ENCODE measurements at places on chromosomes 5 and 9. TPM values are rescaled to one million over a fixed set of nuclear protein-coding genes. Genes with fewer than 3 reads are reported as not detected.

GRCh38 chr5:15992918-15993317, 186.7 kb downstream of the MARCHF11 start:
- no peak overlapping the region for H3K4me3 ChIP-seq
- no peaks in the 10 kb centered on the region for H3K36me3 ChIP-seq
- no peaks in the 10 kb centered on the region for H3K27me3 ChIP-seq
- H3K27ac ChIP-seq: no peak overlapping the region
- no peaks in the 10 kb centered on the region for H3K4me1 ChIP-seq

DNA sequence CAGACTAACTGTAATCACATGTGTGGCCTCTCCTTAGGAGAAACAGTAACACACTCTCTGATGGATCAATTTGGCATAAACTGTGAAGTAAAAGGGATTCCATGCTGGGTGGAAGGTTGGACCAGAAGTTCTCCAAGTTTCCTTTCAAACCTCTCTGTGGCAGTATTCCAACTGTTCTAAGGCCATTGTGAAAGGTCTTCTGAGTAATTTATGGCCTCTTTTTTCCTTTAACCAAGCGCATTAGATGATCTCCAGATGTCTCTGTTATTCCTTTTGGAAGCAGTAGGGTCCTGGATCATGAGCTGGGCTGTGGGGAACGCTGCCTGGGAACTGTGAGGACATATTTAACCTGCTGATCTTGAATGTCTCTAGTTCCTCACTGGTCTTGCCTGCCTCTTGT, 80.6 kb upstream of the IL6ST start:
- peak overlapping the region; percentile 62 for H3K27ac ChIP-seq
- DNase-seq: no peak
- no peaks in the 10 kb centered on the region for H3K27me3 ChIP-seq
- H3K4me3 ChIP-seq: no peak overlapping the region
- peaks cover 34% of the 10 kb centered on the region for H3K4me1 ChIP-seq
- H3K36me3 ChIP-seq: no peaks in the 10 kb centered on the region

ZNF474 gene
- 0.57 TPM for total RNA-seq

GRCh38 chr5:149859746-149860145, 84.8 kb downstream of the PDE6A start:
- DNase-seq: no peak
- peaks cover 9% of the 10 kb centered on the region for H3K4me1 ChIP-seq
- H3K27me3 ChIP-seq: no peaks in the 10 kb centered on the region

DNA sequence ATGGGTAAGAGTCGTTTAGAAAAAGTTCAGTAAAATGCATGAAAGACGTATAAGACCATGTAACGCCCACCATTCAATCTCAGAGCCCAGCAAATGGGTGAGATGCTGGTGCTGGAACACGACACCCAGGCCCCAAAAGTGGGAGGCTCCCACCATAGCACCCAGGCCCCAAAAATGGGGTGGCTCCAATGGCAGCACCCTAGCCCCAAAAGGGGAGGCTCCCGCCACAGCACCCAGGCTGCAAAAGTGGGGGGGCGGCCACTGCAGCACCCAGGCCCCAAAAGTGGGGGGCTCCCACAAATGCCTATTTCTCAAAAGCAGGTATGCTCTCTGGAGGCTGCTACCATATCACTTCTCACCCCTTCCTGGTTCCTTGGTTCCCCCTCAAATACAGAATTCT, 12.7 kb downstream of the FSTL4 start:
- no peak overlapping the region for H3K27ac ChIP-seq
- peaks cover 3% of the 10 kb centered on the region for H3K4me1 ChIP-seq
- peaks cover 3% of the 10 kb centered on the region for H3K36me3 ChIP-seq
- DNase-seq: no peak

DNA sequence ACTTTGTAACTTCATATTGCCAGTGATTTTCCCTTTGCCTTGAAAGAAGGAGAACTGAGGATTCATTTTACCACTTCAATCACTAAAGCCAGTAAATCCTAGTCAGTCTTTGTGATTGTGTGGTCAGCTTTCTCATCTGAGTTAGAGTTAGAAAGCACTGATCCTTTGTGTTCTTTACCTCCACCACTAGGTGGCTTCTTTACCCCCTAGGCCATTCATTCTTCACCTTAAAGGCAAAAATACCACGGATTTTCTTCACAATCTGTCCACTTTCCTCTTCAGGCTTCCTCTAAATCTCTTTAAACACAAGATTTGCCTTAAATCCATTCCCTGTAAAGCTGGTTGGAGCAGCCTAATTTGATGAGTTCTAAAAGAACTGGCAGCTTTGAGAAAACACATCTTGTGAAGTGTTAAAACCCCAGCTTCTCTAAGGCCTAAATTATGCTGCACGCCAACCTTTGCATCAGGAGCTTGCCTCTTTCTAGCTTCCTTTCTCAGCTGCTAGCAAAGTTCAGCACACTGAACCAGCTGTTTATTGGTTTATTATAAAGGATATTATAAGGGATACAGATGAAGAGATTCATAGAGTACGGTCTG, 20.4 kb downstream of the BDP1 start:
- H3K4me3 ChIP-seq: no peak overlapping the region
- peaks cover 3% of the 10 kb centered on the region for H3K4me1 ChIP-seq
- DNase-seq: no peak
- no peaks in the 10 kb centered on the region for H3K27me3 ChIP-seq
- no peak overlapping the region for H3K27ac ChIP-seq
- peaks cover 2% of the 10 kb centered on the region for H3K36me3 ChIP-seq

Data from T-helper 17 cell (primary cell).